Effector memory CD4-positive, alpha-beta T cell (primary cell): ENCODE measurements at places on chromosomes 12 and 14.

GRCh38 chr12:75955251-75955650 lies 76.3 kb downstream of the PHLDA1 start:
- no peak for DNase-seq

DNA sequence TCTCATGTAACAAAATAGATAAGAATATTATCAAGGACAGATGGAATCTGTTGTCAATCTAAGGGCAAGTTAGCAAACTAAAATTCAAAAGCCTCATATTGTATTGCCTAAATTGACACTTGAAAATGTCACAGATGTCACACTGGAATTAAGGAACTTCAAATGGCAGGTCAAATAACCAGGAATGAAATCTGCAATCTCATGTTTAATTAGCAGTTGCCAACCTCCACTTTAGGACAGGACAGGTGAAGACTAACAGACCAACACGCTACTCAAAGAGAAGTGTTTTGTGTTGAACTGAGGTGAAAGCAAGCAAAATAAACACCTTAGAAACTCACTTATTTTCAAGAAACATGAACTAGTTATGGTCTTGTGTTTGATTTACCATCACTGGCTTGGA lies 11.1 kb downstream of the KIF21A start:
- DNase-seq: no peak

- DNase-seq: no peak
Observed at GRCh38 chr12:124902916-124903315, 11.5 kb downstream of the UBC start.

- DNase-seq: no peak
Observed at GRCh38 chr12:20426191-20426590, 57.9 kb downstream of the PDE3A start.

DNA sequence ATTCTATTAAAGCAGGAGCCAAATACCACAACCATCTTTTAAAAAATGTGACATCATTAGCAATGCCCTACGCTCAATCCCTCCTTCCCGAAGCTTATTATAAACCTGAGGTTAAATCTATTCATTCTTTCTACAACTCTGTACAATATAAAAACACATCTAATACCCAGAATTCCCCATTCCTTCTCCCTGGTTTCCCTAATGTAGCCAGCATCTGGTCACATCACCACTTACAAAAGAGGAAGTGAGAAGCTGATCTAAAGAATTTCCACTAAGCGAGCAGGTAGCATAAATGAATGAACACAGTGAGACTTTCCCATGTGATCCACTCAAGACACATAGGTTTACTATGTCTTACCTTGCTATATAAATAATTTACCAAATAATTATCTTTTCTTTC lies 90.4 kb downstream of the LRP6 start:
- no peak for DNase-seq

- no peak for DNase-seq
Observed at GRCh38 chr12:1688086-1688710, 2.7 kb upstream of the ADIPOR2 start.

- no peak for DNase-seq
Observed at GRCh38 chr12:117367006-117367638, 5.7 kb upstream of the NOS1 start.

- DNase-seq: no peak
Observed at GRCh38 chr12:102571889-102572288, 91.5 kb upstream of the IGF1 start.

- DNase-seq: no peak
Observed at GRCh38 chr14:95340201-95340697, 20.5 kb upstream of the CLMN start.

DNA sequence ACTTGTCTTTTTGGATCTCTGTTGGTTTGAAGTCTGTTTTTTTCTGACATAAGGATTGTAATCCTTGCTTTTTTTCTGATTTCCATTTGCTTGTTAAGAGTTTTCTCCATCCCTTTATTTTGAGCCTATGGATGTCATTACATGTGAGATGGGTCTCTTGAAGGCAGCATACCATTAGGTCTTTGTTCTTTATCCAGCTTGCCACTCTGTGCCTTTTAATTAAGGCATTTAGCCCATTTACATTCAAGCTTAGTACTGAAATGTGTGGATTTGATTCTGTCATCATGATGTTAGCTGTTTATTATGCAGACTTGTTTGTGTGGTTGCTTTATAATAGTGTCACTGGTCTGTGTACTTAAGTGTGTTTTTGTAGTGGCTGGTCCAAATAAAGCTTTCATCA lies 100.0 kb downstream of the CCDC91 start:
- DNase-seq: no peak

- no peak for DNase-seq
Observed at GRCh38 chr14:44576356-44576755, 69.3 kb upstream of the FSCB start.

DNA sequence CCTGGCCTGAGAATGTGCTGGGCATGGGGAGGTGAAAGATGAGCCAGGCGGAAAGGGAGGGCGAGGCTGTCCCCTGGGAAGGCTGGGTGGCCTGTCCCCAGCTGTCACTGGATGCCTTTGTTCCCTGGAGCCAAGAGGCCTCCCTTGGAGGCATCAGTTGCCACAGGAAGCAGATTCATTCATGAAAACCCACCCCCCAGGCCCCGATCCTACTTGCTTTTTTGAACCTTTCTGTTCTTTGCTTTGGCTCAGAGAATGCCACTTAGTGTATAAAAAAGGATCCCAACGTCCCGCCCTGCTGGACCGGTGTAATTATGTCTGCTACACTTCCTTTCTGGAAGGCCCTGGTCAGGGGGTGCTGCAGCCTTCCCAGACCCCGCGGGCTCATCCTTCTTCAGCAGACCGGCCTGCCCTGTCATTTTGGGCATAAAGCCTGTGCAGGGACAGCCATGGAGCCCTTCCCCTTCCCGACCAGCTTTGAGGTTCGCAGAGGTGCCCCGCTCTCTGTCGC lies 220.2 kb downstream of the SLC41A2 start:
- DNase-seq: no peak

GRCh38 chr14:82872494-82872893 lies 1338.8 kb upstream of the SEL1L start:
- no peak for DNase-seq

DNA sequence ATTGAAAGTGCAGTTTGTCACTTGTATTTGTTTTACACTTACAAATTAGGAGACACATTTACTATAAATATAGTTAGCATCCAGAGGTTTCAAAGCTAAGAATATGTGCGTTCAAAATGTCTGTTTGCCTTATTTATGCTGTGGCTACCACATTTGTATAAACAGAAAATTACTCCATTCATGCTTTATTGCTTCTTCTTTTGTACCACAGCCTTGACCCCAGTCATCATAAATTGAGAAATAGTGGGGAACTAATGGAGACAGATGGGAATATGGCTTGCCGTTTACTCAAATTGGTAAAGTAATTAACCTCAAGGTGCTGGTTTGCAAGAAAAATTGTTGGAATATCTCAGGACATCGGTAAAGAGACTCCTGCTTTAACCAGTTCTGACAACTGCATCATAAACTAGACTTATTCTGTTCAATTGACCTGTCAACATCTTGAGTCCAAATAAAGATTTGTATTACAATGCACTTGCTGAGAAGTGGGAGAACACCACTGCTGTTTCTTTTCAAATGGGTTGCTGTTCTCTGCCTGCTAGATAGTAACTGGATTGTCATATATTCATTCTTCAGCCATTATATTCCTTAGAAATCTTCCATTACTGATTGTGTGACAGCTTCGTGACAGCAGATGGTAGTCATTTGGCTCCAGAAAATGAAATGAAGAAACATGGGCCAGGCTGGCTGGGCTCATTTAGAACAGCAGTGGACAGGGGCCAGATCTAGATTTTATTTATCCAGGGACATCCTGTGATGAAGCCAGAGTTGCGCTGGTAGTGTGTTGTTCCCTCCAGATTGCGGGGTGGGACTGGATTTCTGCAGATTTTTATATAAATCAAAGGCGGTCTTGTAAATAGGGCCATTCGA lies 354.4 kb downstream of the EGLN3 start:
- no peak for DNase-seq

- no peak for DNase-seq
Observed at GRCh38 chr14:59919570-59920377, at the start of gene LRRC9. Gene LRRC9, plus strand, starts transcription at chr14:59920144.

- no peak for DNase-seq
Observed at GRCh38 chr12:7905071-7905470, 30.9 kb downstream of the SLC2A3 start.

DNA sequence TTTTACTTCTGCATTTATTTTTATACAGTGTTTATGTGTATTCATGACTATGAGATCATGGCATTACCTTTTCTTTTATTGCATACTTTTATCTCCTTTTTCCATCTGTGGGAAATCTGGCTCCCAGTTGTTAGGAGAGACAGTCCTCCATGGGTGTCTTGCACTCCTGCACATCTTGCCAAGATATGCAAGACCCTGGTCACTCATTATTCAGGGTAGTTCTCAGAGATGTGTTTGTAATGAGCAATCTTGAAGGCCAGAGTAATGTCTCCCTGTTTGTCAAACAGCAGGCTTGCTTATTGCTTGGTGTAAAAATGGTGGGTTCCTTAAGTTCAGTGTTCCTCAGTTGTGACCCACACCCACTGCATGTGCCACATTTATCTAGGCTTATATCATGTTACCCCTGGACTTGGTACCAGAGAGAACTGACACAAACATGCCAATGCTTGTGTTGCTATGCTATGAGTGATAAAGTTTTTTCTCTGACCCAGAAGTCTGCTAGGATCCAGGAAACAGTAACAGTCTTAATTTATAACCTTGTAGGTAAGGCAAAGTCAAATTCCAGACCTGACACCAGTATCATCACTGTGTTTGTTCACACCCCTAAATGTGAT lies 36.8 kb downstream of the PPHLN1 start:
- DNase-seq: no peak

DNA sequence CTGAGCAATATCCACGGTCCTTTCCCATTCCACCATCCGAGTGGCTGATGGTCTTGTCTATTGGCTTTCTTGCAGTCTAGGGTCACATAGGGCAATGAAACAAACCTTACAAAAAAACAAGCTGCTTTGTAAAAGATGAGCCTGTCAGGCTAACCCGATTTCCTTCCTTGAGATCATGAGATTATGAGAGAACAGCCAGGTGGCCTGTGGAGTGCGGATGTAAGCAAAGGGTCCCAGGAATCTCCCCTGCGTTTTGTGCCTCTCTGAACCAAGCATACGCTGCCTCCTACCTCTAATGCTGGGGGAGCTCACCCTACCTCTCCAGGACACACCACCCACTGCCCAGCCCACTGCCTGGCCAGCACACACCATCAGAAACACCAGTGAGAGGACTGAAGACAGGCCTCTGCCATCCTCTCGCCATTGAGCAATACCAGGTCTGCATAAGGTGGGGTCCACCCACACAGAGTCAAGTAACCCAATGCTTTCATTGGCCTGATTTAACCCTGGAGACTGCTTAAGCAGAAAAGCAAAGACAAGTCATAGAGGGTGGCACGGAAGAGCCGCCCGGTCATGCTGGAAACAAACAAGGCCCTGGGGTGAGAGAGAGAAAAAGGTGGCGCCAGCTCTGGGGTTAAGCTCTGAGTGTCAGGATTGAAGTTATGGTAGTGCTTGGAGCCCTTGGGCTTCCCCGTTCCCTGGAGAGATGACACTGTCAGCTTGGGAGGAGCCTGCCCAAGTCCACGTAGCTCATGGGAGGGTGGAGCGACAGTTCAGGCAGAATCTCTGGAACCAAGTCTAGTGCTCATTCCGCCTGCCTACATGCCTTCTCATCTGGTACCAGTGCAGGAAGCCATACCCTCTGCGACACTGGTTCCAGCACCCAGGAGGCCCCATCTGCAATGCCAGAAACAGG lies 46.6 kb downstream of the CALM1 start:
- no peak for DNase-seq

DNA sequence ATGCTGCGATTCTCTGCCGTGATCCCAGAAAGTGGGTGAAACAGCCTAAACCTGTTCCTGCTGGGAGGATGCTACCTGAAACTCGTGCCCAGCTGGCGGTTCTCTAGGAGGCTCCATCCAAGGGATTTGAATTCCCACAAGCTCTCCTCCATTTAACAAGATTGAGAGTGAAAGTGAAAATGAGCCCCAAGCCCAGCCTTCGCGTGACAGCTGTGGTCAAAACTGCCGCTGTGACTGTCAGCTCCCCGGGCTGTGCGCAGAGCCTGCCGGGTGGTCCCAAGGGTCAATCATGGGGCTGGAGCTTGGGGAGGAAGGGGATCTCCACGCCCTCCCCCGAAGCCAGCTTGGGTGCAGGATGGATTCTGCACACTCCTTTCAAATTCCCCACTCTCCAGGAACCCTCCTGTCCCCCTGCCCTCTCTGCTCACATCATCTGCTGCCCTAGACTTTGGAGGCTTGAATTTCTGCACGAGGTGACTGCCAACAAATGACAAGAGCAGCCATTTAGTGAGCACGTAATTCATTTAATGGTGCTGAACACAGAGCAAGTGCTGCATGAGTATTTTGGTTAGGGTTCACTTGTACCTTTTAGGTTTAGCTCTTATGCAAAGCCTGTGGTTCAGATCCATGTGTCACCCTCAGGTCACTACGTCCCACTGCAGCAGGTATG lies 5.3 kb downstream of the ASB2 start:
- DNase-seq: no peak

DNA sequence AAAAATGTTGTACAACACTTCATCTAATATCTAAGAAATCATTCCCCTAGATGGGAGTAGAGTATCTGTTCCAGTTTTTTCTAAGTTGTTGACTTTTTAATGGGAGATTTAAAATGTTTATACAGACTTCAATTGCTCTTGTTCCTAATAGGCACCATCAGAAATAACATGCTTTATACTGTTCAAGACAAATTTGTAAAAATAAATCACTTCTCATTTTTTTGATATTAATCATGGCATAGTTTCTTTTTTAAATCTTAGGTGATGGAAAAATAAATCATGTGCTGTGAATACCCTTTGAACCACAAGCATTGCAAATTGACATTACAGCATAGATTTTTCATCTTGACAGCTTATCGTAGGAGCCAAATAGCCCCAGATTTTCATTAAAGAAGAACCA lies 473.5 kb upstream of the MGAT4C start:
- DNase-seq: no peak

GRCh38 chr14:78188882-78189281 lies 18.7 kb downstream of the NRXN3 start:
- DNase-seq: no peak

DNA sequence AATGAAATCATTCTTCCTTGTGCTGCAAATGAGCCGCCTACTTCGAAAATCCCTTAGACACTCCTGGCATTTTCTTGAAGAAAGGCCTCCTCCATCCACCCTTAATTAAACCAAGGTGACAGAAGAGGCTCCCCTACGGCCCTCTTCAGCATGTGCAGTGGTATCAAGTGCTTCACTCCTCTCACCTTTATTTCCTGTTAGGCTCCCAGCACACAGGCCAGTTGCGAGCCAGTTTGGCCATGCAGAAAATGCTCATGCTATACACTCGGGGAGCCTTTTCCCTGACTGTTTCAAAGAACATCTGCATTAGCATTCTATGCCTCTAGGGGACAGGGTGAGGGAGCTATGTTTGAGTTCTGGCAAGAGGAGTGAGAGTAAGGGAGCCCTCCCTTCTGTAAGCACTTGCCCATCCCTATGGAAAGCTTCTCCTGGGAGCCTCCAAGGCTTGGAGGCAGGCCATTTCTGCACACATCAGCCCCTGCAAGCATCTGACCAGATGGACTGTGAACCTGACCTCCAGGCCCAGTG lies 291.5 kb downstream of the RPS29 start:
- no peak for DNase-seq

DNA sequence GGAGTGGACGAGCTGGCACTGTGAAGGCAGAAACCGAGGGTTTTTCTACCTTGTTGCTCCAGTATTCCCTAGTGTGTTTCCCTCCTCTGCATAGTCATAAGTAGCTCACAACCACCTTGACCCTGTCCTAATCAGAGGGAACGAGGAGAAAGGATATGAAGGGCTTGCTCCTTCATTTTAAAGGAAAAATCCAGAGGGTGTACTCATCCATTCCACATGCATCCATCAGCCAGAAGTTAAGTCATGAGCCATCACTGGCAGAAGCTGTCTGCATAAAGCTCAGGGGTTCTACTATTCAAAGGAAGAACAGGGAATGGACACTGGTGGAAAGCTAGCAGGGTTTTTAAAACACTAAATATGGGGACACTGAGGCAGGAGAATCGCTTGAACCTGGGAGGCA lies 84.3 kb upstream of the FOXN3 start:
- no peak for DNase-seq
